ENCODE measurements at places on chromosomes 13 and 19. TPM values are rescaled to one million over a fixed set of nuclear protein-coding genes. Genes with fewer than 3 reads are reported as not detected.

DNA sequence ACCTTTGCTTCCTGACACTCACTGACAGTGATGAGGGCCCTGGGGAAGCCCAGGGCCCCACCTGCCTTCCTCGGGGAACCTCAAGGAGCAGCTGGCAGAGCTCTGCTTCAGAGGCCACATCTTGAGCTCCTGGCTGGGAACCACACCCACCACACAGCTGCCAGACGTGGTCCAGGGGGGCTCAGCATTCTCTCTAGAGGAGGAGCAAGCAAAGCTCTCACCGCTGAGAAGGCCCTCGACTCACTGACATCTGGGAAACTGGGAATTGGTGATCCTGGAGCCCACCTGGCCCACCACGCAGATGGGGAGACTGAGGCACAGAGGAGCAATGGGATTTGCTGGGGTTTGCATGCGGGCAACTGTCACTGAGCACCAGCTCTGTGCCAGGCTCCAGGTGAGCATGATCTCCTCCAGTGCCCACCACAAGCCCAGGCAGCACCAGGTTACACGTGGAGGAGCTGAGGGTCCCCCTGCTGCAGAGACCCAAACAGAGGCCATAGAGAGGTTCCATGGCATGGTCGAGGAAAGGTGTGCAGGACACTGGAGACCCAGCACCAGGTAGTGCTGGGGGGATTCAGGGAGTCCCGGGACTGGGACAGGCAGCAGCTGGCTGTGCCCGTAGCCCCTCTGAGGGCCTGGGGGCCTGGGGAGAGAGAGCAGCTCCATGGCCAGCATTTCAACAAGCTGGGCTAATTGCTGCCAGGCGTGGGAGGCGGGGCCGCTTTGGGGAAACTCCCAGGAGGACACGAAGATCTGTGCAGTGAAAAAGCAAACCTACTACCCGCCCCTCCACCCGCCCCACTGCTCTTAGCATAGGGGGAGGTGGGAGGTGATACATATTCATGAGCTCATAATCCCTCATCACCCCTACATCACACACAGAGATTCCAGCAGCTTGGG lies 33.4 kb downstream of the PEPD start:
- no peak for DNase-seq

GRCh38 chr13:77868717-77869116 lies 49.9 kb downstream of the EDNRB start:
- no peak for DNase-seq

- DNase-seq, result no peak
Measured at GRCh38 chr19:12784394-12784870, 6.9 kb upstream of the JUNB start.

DNA sequence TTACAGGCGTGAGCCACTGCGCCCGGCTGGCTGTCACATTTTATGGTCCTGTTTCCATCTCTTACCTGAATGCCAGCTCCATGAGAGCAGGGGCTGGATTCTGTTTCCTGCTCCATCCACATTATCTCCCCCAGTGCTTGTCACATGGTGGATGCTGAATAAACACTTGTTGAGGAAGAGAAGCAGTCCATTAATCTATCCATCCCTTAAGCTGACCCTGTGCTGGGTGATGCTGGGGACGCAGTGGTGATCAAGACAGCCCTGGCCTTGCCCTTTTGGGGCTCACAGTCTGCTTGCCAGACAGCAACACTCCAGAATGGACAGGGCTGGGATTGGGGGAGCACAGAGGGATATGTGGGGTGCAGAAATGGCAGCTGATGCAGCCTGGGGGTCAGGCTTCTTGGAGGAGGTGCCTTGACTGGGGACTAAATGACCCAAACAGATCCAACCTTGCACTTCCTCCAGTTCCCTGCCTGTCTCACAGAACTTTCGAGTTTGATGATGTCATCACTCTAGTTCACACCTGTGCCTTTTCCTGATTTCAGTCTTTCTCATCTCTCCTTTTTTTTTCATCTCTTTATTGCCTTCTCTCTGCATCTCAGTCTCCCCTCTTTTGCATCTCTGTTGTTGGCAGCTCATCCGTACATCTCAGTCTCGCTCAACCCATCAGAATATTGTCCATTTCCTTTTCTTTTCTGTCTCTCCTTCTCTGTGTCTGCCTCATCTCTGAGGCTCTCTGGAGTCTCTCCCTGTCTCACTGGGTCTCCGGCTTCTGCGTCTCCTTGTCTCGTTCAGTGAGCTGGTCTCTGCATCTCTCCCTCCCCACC lies 4.6 kb downstream of the IRF2BP1 start:
- DNase-seq, result no peak

DNA sequence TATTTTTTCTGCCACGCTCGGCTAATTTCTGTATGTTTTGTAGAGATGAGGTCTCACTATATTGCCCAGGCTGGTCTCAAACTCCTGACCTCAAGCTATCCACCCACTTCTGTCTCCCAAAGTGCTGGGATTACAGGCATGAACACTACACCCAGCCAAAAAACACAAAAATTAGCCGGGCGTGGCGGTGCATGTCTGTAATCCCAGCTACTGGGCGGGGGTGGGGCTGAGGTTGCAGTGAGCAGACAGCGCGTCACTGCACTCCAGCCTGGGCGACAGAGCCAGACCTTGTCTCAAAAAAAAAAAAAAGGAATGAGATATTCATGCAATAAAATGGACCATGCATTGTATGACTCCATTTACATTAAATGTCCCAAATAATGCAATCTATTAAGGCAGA lies 32.2 kb downstream of the VASP start:
- no peak for DNase-seq

- DNase-seq, result no peak
Measured at GRCh38 chr13:53191091-53191490, 162.5 kb downstream of the OLFM4 start.

GRCh38 chr19:45205810-45206209 lies 27.2 kb downstream of the BLOC1S3 start:
- DNase-seq, result no peak

DNA sequence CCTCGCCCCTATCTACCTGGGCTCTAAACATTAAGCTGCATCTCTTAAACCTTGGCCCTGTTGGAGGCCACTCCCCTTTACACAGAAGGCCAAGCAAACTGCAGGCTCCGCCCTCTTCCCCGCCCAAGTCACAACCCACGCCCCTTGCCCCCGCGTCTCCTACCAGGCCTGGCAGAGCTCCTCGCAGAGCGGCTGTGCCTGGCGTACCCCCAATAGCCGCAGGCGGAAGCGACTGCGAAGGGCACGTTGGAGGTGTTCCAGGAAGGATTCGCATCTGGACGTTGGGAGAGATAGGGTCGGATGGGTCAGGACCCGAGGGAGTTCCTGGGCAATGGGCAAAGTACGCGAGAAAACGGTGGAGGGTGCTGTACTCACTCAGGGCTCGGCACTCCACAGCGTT lies 5.9 kb downstream of the RTBDN start:
- no peak for DNase-seq

DNA sequence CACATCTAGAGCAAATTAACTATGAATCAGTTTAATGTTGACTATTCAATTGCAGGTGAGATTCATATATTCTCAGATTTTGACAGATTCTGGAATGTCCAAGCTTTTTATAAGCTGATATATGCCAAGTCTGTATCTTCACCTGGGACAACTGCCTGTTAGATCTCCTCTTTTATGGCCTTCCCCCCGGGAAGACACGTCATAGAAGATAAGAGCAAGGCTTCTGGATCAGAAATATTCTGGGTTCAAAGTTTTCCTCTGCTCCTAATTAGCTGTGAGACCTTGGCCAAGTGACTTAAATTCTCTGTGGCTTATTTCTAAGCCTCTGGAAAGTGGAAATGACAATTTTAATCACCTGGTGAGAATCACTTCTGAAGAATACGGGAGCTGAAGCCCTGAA lies 187.5 kb downstream of the OXGR1 start:
- DNase-seq, result no peak

- no peak for DNase-seq
Measured at GRCh38 chr13:99178636-99179035, 22.0 kb upstream of the UBAC2 start.

The THSD8 gene
- total RNA-seq, result 22.7 TPM

The SHISA2 gene
- 15.2 TPM for total RNA-seq

The CACNA1A gene
- 47.2 TPM for total RNA-seq

The CYP2F1 gene
- total RNA-seq, result not detected

The ZNF429 gene
- 31.7 TPM for total RNA-seq

The ACP7 gene
- not detected for total RNA-seq

The FPR1 gene
- total RNA-seq, result not detected

The GNG8 gene
- total RNA-seq, result not detected
